Liver (tissue), 10 donors: ENCODE measurements at places on chromosomes 2 and 18. TPM values are rescaled to one million over a fixed set of nuclear protein-coding genes. Genes with fewer than 3 reads are reported as not detected.

DNA sequence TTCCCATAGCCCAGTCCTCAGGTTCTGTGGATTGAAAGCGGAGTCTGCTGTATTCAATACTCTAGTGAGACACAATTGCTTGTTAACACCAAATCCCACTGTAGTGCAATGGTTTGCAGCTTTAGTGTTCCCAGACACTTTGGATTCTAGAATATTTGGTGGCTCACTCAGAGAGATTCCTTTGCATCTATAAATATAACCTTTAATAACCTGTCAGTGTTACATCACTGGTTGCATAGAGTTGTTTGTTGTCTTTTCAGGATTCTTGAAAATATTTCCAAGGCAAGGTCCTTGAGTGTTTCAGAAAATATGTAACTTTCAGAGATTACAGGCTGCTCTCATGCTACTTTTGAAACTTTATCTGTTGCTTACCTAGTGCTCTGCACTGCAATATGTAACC lies 157.5 kb downstream of the ZEB2 start:
- DNase-seq, result no peak

Gene ARHGAP25
- polyA plus RNA-seq, result 4.2 TPM

Gene IL1RL1
- 1.3 TPM for polyA plus RNA-seq

- DNase-seq, result no peak
These were observed 6.7 kb downstream of the TNFRSF11A start for GRCh38 chr18:62331581-62332356.

Gene SLC4A5
- polyA plus RNA-seq, result 0.12 TPM

DNA sequence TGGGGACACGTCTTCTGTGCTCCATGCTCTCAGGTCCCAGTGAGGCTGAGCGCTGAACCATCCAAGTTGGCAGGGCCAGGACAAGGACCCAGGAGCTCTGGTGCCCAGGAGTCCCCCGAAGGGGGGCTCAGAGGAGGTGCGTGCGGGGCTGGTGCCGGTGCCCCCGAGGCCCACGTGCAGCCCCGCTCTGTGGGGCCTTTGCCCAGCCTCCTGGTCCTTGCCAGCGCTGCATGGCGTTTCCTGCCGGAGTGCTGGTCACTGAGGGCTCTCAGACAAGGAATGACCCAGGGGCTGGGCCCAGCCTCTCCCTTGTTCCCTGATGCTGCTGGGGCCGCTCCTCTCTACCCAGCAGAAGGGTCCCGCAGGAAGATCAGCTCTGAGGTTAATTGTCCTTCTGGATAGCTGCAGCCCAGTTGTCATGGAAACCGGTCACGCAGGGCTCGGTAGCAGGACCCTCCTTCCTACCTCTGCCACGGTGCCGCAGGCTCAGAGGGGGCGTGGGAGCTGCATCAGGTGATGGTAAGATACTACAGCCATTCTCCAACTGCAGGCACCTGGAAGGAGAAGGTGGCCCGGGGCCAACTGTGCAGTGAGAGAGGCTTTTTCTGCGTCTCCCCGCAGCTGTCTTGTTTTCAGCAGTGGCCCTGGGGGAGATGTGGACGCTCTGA lies 64.5 kb downstream of the RRM2 start:
- DNase-seq, result no peak

Gene SFTPB
- polyA plus RNA-seq, result not detected

GRCh38 chr2:215483431-215483830 lies 47.6 kb upstream of the FN1 start:
- DNase-seq, result no peak

DNA sequence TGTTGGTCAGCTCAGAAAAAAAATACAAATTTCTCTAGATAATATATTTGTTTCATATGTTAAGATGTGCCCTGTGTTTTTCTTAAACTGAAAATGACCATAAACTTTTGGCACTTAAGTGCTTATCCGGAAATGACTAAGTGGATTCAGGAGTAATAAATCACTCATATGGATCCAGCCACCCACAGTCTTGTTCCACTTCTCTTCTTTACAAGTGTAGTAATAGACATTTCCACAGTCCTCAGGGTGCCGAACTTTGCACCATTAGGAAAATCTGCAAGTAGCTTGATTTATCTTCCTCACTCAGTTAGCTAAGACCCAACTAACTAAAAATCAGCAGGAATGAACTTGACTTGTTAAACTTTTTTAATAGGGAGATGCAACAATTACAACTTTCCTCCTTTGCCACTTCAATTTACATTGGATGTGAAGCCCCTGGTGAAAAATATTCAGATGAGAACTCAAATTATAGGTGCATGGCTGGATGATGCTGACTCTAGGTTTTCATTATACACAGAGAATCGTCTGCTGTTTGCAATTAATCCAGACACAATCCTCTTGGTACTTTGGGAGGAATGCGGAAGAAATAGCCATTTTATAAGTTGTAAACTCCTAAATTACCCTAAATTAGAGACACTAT lies 322.5 kb downstream of the ARHGAP15 start:
- no peak for DNase-seq

DNA sequence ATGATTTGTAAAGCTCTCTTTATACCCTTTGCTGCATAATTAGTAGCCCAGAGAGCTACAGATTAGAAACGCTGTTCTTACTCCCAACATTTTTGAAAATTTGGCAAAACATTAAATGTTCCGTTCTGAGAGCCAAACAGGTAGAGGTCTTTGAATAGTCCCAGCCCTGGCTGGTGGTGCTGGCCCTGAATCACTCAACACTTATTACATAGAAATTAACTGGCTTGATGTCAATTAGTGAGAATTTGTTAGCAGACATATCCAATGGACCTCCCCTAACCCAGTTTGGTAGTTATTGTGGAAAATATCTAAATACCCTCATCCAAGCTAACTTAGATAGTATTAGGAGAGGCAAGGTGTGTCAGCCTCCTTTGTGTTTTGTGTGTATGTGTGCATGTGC lies 440.7 kb downstream of the MTX2 start:
- no peak for DNase-seq

DNA sequence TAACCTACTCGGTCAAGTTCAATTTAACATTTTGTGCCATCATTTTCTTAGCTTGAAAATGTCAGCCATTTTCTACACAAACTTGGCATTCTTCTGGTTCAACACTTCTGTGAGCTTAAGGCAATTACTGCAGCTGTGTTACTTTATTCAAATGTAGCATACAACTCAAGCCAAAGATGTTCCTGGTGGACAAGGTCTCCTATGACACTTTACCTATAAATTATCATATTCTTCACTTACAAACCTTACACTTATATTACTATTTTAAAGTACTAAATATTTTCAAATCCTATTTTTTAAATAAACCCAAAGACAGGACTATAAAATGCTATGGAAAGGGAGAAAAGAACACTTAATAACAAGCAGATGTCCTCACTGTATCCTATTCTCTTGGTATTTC lies 1045.3 kb downstream of the TSN start:
- no peak for DNase-seq

DNA sequence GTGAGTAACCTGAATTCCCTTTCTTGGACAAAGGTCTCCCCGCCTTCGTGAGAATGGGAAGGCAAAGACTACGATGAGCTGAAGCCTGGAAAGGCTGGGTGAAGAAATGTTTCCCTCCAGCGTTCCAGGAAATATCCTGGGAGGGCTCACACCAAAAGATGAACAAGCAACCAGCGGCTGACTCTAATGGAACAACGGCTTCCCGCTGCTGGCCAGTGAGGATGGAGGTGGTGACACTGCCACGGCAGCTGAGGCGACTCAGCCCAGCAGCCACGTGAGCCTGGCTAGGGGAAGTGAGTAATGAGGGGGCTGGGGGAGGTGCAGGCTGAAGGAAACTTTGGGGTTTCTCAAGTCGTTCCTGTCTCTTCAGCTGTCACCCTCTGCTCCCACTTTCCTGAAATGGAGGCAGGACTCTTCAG lies 105.0 kb upstream of the SMAD7 start:
- DNase-seq, result no peak

GRCh38 chr2:30741576-30741975 lies 65.7 kb downstream of the CAPN13 start:
- no peak for DNase-seq

DNA sequence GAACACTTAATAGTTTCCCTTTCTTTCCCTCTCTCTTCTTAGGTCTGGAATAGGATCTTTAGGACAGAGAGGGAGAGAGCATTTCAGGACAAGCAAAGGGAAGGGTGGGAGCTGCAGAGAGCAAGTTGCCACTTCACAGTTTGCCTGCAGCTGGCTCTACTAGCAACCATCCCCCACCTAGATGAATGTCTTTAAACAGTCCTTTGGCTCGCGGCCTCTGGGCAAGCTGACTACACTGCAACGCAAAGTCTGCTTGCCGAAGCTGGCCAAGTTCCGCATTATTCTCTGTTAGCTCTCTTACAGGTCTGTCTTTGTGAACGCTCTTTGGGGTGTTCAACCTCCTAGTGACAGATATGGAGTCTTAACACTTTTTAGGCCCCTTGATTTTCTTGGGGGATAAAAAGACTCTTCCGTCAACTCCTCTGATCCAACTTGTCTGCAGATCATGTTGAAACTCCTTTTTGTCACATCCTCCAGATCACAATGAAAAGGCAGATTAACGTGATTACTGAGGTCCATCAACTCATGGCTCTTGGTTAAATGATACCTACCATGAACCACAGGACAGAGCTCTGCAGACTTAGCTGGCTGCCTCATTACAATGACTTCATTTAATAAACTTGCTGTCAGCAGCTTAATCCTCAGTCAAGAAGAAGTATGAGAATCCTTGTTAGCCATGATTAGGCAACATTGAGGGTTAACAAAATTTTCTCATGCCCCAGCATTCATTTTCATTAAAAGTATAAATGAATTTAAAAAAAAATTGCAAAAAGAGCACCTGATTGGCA lies 74.6 kb downstream of the SLC4A3 start:
- DNase-seq, result no peak

DNA sequence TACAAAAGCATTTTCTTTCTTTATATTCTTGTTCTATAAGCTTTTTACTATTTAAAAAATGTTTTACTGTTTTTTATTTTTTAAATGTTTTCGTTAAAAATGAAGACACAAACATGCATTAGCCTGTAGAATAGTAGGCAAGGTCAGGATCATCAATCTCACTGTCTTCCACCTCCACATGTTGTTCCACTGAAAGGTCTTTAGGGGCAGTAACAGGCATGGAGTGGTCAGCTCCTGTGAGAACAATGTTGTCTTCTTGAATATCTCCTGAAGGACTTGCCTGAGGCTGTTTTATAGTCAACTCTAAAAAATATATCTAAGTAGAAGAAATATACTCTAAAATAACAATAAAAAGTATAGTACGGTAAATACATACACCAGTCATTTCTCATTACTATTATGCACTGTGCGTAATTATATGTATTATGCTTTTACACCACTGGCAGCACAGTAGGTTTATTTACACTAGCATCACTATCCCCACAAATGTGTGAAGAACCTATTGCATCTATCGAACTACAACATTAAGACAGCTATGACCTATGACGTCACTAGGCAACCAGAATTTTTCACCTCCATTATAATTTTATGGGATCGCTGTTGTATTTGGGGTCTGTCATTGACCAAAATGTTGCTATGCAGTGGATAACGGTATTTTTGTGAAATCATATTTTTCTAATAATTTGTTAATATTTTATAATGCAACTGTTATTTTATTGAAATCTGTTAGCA lies 764.3 kb downstream of the METTL4 start:
- no peak for DNase-seq

- DNase-seq, result no peak
These were observed 16.5 kb downstream of the SUMO1 start for GRCh38 chr2:202221873-202222272.

Gene CRACDL
- 0.13 TPM for polyA plus RNA-seq

DNA sequence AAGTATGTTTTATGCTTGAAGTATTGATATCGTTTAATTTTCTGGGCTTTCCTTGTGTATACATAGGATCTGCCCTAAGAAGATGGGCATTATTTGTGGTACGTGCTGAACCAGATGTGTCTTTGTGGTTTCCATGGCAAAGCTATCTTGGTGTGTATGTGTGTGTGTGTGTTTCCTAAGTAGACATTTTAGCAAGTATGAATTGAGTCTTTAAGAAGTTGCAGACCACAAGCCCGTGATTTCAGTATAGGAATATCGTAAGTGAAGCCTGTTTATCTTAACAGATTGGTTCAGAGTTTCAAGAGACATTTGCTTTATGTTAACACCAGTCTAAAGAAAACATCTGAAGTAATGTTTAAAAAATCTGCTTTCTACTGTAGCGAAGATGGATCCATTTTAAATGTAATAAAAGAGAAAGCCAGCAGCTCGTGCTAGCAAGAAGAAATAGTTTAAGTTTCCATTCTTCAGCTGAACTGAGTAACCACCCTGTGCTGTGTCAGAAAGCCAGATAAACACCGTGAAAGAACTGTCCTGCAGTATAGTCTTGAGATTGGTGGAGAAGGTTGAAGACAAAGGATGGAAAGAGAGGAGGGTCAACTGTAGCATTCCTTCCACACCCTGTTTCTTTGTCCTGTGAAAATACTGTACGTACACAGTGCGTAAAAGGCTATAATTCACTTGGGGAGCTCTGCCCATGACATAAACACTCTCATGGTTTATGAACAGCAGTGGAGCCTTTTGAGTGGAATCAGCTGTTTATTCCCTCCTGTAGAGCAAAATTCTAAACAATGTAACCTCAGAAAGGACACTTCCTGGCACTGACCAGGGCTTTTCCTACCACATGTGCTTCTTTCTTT lies 91.9 kb upstream of the FOSL2 start:
- no peak for DNase-seq

DNA sequence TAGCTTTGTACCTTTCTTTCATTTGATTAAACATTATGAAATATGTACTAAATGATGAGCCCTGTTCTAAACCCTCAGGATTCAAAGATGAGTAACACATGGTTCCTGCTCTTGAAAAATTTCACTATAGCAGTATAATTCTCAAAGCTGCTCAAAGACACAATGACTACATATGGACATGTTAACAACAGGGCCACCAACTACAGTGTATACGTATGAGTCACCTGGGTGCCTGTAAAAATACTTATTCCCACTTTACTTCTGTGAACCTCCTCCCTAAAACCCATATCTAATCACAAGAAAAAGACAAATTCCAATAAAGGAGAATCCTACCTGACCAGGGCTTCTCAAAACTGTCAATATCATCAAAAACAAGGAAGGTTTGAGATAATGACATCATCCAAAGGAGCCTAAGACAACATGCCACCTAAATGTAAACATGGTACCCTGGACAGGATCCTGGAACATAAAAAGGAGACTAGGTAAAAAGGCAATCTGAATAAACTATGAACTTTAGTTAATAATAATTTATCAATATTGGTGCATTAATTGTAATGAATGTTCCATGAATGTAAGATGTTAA lies 84.7 kb downstream of the FAM161A start:
- no peak for DNase-seq

- DNase-seq, result peak; percentile 32
These were observed 256.6 kb upstream of the ID2 start for GRCh38 chr2:8424997-8425900.

Gene RAX
- polyA plus RNA-seq, result not detected

GRCh38 chr2:152717228-152718075 lies at the start of gene PRPF40A:
PRPF40A (minus strand) TSS chr2:152717461; CDS start chr2:152717439, 22 bp downstream.
- peak; percentile 99 for DNase-seq

Gene GREB1
- 1.7 TPM for polyA plus RNA-seq
